NCI-H187 (cell line): ENCODE measurements at places on chromosomes 7 and 10.

DNA sequence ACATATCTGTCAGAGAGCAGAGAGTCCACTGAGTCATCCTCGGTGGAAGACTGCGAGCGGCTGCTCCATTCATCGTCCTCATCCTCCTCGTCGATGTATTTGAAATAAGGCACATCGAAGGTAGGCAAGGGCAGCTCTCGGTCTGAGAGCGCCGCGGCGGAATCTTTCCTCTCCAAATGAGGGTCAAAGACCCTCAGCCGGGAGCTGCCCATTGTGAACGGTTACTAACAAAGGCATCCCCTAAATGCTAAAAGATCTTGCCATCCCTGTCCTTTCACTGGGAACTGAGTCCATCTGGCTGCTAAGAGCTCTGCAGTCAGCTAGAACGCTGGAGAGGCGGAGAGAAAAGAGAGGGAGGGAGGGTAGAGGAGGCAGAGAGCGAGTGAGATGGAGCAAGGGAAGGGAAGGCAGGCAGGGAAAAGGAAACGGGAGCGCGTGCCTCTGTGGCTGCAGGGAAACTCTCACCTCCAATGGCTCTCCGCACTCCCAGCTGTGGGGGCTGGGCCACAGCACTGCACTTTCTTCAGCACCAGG lies 163.4 kb downstream of the RAPGEF5 start:
- no peak for DNase-seq

DNA sequence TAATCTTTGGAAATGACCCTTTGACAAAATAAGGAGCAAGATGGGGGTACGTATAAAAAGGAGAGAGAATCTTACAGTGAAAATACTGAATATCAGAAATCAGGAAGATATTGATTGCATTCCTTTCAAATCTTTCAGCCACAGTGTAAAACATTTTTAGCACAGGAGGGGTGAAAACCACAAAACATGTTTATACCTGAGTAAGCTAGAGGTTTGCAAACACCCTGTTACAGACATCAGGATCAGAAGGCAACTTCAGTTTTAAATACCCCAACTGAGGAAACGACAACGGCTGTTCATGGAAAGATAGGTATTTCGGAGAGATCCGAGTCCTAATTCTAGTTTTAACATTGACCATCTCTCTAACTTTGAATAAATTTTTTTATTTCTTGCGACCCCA lies 69.1 kb upstream of the ITGB1 start:
- no peak for DNase-seq

GRCh38 chr7:106022193-106022821 lies 59.2 kb downstream of the CDHR3 start:
- no peak for DNase-seq

- no peak for DNase-seq
Observed at GRCh38 chr7:6612819-6613218, 2.6 kb upstream of the ZNF853 start.

GRCh38 chr10:4241724-4242345 lies 456.8 kb upstream of the KLF6 start:
- DNase-seq, result no peak
